ENCODE measurements at places on chromosomes 2 and 18.
A peak's percentile ranks its signal among the peaks of the same experiment; 100 is the strongest.

DNA sequence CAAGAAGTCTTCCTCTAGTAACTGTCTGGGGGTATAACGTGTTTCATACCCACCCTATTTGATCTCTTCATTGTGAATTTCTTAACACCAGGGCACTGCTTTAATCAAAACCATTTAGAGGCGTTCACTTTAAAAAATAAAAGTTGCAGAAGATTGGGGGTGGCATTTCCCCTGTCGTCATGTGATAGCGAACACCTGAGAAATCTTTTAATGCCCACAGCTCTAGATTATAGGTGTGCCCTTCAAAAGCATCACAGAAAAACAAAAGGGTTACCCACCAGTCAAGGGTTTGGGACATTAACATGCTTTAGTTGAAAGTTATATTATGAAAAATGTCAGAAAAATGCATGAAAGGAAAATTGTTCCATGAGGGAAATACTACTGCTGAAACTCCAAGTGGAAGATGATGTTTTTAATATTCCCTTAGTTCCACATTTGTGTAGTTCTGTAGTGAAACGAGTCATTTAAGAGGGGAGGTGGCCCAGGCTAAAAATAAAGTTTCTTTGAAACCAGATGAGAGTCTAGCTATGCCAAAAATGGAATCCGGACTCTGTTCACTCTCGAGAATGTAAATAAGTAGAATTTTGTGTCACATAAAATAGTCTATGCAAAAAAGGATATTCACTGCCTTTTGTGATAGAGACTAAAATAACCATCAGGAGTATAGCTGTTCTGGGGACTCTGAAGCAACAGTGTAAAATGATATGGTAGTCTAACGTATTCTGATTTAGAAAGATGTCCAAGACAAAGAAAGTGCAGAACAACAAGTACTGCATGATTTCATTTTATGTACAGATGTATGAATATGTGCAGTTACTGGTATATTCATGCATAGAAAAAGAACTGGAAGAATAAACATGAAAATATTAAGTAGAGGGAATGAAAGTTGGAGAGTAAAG is 95.3 kb downstream of the TMEM247 start:
- peak; percentile 21 for DNase-seq

GRCh38 chr2:175766880-175767279 is 235.2 kb downstream of the LNPK start:
- DNase-seq, result peak; percentile 17

- DNase-seq, result no peak
Measured at GRCh38 chr2:219116776-219117646, 43.6 kb downstream of the NHEJ1 start.

- peak; percentile 20 for DNase-seq
Measured at GRCh38 chr2:68643011-68643873, at the start of gene PROKR1. Gene PROKR1 (plus strand): TSS chr2:68643579. CDS start chr2:68645822, 2,243 bp downstream.

- no peak for DNase-seq
Measured at GRCh38 chr18:23772327-23773024, 83.2 kb downstream of the LAMA3 start.

- no peak for DNase-seq
Measured at GRCh38 chr2:197890168-197890567, 85.8 kb downstream of the PLCL1 start.

GRCh38 chr18:43485545-43485963 is 208.3 kb upstream of the SYT4 start:
- DNase-seq, result no peak

- DNase-seq, result no peak
Measured at GRCh38 chr18:59063912-59064311, 75.8 kb upstream of the SEC11C start.

GRCh38 chr2:3079959-3080948 is 297.4 kb downstream of the EIPR1 start:
- DNase-seq, result no peak

DNA sequence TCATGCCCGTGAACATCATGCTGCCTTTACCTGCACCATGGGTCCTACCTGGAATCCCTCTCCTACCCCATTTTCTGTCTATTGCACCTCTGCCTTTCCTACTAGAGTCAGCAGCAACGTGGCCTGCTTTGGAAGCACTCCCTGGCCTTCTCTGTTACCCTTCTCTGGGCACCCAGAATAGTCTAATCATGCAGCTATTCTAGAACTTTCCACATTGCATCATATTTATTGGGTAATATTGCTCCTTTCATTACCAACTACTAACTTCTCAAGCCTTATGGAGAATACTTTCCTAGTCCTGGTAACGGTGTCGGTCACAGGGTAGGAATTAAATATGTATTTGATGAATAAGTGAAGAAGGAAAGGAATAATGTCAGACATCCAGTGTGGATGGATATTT is 33.3 kb upstream of the CREG2 start:
- no peak for DNase-seq

DNA sequence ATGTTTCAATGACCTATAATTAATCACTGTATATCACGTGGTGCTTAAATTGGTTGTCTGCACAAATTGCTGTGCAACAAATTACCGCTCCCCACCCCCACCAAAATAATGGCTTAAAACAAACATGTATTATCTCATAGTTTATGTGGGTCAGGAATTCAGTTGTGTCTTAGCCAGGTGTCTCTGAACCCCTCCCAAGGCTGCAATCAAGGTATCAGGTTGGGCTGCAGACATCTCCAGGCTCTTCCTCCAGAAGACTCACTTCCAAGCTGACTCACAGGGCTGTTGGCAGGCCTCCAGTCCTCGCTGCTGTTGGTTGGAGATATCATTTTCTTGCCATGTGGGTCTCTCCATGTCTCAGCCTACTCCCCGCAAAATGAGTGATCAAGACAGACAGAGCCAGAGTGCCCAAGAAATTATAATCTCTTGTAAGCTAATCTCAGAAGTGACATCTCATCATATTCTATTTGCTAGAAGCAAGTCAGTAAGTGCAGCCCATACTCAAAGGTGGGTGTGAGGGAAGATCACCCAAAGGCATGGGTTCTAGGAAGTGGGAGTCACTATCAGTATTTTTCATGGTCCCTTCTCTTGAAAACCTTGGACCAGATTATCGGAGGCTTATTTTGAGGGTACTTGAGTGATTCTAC is 38.4 kb downstream of the SPC25 start:
- peak; percentile 70 for DNase-seq

GRCh38 chr2:31163011-31163539 is 24.8 kb upstream of the GALNT14 start:
- DNase-seq, result no peak

GRCh38 chr2:167420211-167420610 is 531.9 kb downstream of the XIRP2 start:
- DNase-seq, result no peak

- DNase-seq, result peak; percentile 79
Measured at GRCh38 chr2:226802573-226802972, 3.0 kb upstream of the IRS1 start.

Data from fibroblast of skin of scalp (primary cell).